SK-N-SH (cell line): ENCODE measurements at places on chromosomes 12 and 14. TPM values are rescaled to one million over a fixed set of nuclear protein-coding genes. Genes with fewer than 3 reads are reported as not detected.

- peak; percentile 55 for DNase-seq
Observed at GRCh38 chr12:25960143-25960542, 1.7 kb downstream of the RASSF8 start.

DNA sequence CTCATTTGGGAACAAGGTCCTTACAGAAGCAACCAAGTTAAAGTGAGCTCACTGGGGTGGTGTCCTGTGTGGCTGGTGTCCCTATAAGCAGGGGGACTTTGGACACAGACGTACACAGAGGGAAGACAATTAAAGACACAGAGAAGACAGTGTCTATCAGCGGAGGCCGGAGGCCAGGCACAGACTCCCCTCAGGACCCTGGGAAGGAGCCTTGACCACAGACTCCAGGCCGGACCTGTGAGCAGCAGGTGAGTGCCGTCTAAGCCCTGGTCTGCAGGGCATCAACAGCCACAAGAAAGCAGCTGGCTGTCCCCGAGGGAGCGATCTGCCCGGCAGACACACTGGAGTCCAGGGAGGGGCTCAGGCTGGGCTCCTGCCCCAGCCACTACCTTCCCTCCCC, 219.1 kb upstream of the C14orf180 start:
- peak; percentile 26 for DNase-seq

Gene RNF10
- 118 and 122 TPM in 2 replicates for polyA plus RNA-seq

- DNase-seq = no peak
Observed at GRCh38 chr12:30953951-30954751, 27.6 kb downstream of the TSPAN11 start.

DNA sequence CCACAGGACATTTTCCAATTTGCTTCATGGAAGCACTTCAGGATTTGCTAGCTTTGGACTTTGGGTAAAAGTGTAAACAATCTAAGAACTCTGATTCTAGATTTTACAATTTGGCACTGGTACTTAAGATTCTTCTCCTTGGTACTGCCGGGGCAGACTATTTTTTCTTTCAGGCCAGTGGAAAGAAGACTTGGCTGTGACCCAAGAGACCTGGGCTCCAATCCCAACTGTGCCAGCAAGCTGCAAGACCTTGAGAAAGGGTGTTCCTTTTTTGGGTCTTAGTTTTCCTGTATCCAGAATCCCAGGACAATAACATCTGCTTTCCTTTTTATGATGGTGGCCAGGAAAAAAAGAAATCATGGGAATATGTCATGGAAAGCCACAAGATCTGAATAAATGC, 148.1 kb upstream of the CRY1 start:
- no peak for DNase-seq

GRCh38 chr14:103649001-103649400, 20.0 kb downstream of the KLC1 start:
- DNase-seq = no peak

Gene SLC16A7
- not detected in 2 replicates for polyA plus RNA-seq

GRCh38 chr14:91352053-91352452, 65.6 kb downstream of the CCDC88C start:
- DNase-seq = no peak

DNA sequence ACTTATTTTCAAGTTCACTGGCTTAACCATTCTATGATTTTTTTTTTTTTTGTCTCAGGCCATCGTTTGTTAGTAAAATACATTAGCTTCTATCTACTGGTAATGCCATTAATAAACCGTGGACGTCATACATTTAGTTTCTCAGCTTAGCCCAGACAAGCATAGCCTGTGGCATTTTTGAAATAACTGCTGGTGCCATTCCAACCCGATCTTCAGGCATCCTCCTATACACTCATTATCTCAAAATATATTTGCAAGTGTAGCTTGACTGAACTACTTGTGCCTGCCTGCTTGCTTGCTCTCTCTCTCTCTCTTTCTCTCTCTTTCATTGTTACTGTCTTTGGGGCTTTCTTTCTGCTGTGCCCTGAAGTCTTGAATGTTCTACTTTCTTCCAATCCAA, 12.7 kb upstream of the MBIP start:
- no peak for DNase-seq

DNA sequence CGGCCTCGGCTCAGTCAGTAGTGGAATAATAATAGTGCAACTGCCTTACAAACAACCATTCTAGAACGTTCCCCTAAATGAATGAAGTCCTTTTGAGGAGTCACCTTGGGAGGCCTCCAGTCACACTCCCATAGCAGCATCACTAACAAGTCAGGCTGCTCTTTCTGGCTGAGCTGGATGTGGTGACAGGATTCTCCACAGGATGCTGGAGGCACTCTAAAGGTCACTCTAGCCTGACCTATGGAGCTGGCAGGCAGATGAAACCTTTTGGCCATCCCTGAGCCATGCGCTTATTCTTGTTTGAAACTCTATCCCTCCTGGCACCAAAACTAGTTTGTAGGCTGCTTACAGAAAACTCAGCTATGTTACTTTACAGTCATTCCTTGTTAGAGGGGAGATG, 17.9 kb upstream of the TFCP2 start:
- DNase-seq = no peak

DNA sequence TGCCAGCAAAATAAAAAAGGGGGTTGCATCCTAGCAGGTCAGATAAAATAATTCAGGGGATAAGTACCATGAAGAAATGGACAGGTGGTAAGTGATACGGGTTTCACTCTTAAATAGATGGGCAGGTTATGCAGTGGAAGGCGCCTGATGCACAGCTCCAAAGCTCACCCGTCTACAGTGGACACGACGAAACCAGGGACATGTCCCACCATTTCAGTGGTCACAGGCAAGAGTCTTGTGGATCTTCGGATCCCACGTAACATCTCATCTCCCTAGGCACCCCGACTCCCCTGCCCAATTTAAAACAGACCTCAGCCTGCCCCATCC, 60.5 kb downstream of the DDX51 start:
- DNase-seq = no peak

GRCh38 chr12:48510111-48510510, 15.3 kb upstream of the OR8S1 start:
- DNase-seq = no peak

GRCh38 chr12:50242751-50243191, 40.5 kb downstream of the LIMA1 start:
- DNase-seq = no peak

DNA sequence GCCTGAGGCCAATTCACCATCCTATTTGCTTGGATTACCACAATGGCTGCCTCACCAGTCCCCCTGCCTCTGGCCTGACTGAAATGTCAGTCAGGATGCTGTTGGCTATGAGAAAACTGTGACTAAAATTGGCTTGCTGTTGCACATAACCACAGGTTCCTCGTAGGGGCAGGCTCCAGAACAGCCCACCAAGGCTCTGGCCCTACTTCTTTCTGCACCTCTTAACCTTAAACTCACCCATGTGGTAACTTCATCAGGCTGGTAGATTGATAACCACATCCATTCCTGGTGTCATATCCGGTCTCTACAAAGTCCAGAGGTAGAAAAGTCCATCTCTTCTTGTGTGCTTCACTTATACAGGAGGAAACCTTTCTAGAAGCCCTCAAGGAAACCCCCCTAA, 172.4 kb upstream of the PLXNC1 start:
- DNase-seq = no peak

- DNase-seq = peak; percentile 19
Observed at GRCh38 chr14:47674543-47675465, 601 bp downstream of the MDGA2 start.

GRCh38 chr12:104650541-104650940, 193.8 kb downstream of the CHST11 start:
- DNase-seq = no peak

DNA sequence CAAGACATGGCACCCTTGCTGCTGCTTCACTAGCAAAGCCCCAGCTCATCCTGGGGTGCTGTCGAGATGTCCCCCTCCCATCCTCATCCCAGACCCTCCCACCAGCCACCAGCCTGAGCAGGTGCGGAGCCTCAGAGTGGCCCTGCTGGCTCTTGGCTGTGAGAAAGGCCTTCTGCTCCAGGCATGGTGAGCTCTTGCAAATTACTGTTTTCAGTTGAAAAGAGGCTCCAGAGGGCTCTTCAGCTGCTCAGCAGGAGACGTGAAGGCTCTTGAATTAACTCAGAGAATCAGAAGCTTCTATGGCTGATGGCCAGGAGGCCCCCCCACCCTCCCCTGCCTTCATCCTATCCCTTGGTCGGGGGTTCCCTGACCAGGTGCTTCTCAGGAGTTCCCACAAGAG, 44.1 kb downstream of the WSCD2 start:
- no peak for DNase-seq

GRCh38 chr12:4140581-4141301, 132.8 kb upstream of the CCND2 start:
- DNase-seq = no peak

DNA sequence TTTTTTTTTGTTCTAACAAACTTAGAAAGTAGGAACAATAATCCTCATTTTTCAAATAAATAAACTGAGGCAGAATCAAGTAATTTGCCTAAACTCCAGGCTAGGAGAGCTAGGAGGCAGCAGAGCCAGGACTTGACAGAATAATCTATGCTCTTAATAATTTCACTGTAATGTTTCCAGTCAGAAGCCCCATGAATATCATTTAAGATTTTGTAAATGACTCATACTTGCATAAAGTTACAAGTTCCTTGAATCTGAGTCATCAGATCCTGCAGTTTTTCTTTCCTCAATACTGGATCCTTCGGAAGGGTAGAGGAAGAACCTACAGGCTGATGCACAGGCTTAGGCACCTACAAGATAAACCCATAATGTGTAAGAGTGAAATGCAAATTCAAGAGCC, 29.0 kb downstream of the CAPRIN2 start:
- DNase-seq = no peak
